ENCODE measurements at places on chromosomes 1 and 21. TPM values are rescaled to one million over a fixed set of nuclear protein-coding genes. Genes with fewer than 3 reads are reported as not detected.

DNA sequence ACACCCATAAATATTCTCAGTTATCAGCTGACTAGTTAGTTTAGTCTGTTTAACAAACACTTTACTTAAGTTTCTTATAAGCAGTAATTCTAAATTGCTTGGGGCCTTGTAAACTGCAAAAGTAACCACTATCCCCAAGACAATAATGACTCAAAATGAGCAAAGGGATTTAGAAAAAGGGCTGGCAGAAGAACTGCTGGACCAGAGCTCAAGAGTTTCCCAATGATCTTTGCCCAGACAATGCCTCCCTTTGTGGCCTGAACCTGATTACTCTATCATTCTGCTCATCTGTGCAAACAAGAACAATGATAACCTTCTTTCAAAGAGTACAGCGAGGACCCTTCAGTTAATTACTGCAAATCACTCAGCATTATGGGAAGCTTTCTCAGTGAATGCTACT, 123.5 kb downstream of the TIAM1 start:
- H3K36me3 ChIP-seq = peaks cover 5% of the 10 kb centered on the region
- no peak overlapping the region for H3K4me3 ChIP-seq
- DNase-seq = no peak
- no peak overlapping the region for H3K27ac ChIP-seq

OR2T2 gene
- not detected for total RNA-seq

TFF2 gene
- not detected for total RNA-seq

MAP3K7CL gene
- total RNA-seq = 11.5 TPM

- no peaks in the 10 kb centered on the region for H3K4me1 ChIP-seq
- no peaks in the 10 kb centered on the region for H3K36me3 ChIP-seq
- H3K27me3 ChIP-seq = no peaks in the 10 kb centered on the region
- no peak overlapping the region for H3K4me3 ChIP-seq
- H3K27ac ChIP-seq = no peak overlapping the region
Observed at GRCh38 chr1:246107516-246108277, 399.4 kb downstream of the SMYD3 start.

- H3K27ac ChIP-seq = no peak overlapping the region
- no peaks in the 10 kb centered on the region for H3K27me3 ChIP-seq
- no peak for DNase-seq
- no peaks in the 10 kb centered on the region for H3K4me1 ChIP-seq
Observed at GRCh38 chr1:168945870-168946269, 160.6 kb upstream of the ATP1B1 start.

CHIA gene
- total RNA-seq = not detected

DNA sequence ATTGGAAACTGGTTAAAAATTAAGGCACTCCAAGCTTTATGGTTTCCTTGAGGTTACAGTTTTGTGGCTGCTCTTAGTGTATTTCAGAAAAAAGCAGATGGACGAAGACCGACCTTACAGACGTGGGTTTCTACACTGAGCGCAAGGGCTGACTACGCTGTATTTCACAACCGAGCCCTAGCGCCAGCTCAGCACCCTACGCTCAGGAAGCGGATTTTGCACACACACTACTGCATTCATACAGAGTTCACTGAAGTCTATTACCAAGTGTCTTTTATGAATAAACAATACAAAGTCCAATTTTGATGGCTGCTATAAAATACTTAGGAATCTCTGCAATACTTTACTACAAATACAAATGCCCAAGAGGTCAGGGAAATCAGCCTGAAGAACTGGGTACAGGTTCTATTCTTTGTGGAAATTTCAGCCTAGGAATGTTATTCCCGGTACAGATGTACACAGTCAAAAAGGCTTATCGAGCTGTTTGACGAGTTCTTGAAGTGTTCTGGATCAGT, 23.8 kb downstream of the PTTG1IP start:
- peaks cover 32% of the 10 kb centered on the region for H3K4me1 ChIP-seq
- H3K27ac ChIP-seq = no peak overlapping the region
- H3K4me3 ChIP-seq = no peak overlapping the region
- no peak for DNase-seq

GRCh38 chr1:235918032-235918431, 51.3 kb upstream of the LYST start:
- no peaks in the 10 kb centered on the region for H3K27me3 ChIP-seq
- no peak overlapping the region for H3K27ac ChIP-seq
- H3K4me1 ChIP-seq = peaks cover 34% of the 10 kb centered on the region
- DNase-seq = no peak
- H3K4me3 ChIP-seq = no peak overlapping the region
- H3K36me3 ChIP-seq = no peaks in the 10 kb centered on the region

HES2 gene
- not detected for total RNA-seq

- no peaks in the 10 kb centered on the region for H3K27me3 ChIP-seq
- no peak for DNase-seq
- H3K27ac ChIP-seq = no peak overlapping the region
- no peak overlapping the region for H3K4me3 ChIP-seq
Observed at GRCh38 chr1:82762829-82763532, 962.2 kb downstream of the ADGRL2 start.

DNA sequence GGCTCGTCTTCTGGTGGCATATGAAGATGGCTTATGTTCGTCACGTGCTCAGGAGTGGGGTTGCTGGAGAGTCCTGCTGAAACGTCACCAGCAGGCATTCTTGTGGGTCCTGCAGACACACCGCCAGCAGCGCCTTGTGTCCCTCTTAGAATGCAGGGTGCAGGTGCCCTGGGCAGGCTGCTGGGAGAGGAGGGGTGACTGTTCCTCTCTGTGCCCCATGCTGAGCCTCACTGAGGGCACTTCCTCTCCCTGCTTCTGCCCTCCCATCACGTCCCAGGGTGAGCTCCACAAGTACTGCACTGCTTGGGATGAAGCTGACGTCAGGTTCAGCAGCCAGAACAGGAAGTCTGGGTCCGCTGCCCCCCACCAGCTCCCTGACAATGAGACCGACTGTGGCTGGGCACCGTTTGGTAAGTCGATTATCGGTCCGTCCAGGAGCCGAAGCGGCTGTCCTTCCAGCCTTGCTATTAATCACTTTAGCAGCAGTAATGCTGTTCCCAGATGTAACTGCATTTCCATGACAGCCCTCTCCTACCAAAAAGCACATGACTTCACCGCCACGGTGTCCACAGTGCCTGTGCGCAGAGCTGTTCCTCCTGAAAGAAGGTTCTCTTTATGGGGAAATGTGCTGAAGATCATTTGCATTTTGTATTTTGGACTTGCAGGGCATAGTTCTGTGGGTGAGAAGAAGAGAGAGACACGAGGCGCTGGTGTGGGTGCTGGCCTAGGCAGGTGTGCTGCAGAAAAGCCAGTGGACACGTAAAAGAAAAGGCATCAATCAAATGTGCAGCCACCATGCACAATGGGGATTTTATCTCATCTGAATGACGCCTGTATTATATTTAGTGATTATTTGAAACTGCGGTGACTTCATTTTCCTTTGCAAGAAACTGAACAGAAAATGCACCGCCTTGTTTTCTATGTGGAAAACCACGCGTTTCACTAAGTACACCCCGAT, 21.0 kb downstream of the SLC37A1 start:
- no peak overlapping the region for H3K4me3 ChIP-seq
- H3K27me3 ChIP-seq = no peaks in the 10 kb centered on the region
- no peak for DNase-seq
- H3K27ac ChIP-seq = peak overlapping the region; percentile 58
- peaks cover 10% of the 10 kb centered on the region for H3K4me1 ChIP-seq

DNA sequence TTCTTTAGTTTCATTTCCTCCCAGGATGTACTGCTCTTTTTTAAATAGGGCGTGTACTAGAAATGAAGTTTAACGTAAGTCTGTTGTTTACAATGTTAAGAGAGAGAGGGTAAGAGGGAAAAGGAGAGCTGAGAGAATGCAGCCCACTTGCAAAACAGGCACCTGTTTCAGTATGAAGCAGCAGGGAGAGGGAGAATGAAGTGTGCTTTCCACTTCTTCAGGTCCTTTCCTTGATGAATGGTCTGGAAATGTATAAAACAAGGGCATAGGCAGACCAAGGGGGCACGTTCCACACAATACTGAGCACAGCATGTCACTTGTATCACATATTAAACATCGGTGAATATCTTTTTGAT, 2.0 kb downstream of the KCNA3 start:
- DNase-seq = no peak
- peaks cover 26% of the 10 kb centered on the region for H3K4me1 ChIP-seq
- H3K27ac ChIP-seq = peak overlapping the region; percentile 93
- H3K27me3 ChIP-seq = no peaks in the 10 kb centered on the region

DNA sequence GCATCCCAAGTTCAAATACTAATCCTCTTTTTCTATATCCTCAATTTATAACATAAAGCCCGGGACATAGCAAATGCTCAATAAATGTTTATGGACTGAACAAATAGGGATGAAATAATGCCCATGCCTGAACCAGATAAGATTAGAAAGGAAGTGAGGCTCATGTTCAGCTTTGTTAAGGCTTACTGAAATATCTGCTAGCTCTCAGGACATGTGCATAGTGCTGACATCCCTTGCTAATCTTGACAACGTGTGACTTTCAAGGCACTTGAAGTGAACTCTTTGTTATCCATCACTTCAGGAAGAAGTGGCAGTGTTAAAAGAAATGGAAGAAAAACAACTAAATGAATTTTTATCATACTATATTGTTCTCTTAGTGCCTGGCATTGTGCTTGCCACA, 260.3 kb upstream of the SGIP1 start:
- H3K4me3 ChIP-seq = no peak overlapping the region
- H3K27me3 ChIP-seq = no peaks in the 10 kb centered on the region
- H3K27ac ChIP-seq = no peak overlapping the region
- peaks cover 24% of the 10 kb centered on the region for H3K4me1 ChIP-seq

DNA sequence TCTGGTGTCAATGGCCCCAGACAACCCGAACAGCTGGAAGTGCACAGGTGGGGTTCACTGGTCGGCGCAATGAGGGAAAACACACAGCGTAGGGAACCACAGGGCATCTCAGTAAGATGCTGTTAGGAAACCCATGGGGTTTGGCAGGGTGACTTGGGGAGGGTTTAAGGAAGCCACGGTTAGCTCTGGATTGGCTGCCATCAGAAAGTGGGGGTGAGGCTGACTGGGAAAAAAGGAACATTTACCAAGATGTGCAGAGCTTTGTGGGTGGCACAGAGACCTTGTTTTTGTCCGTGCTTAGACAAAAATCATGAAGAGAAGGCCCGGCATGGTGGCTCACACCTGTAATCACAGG, 11.0 kb downstream of the ALDH4A1 start:
- no peak overlapping the region for H3K27ac ChIP-seq
- H3K4me1 ChIP-seq = no peaks in the 10 kb centered on the region
- no peaks in the 10 kb centered on the region for H3K27me3 ChIP-seq
- H3K4me3 ChIP-seq = no peak overlapping the region
- no peaks in the 10 kb centered on the region for H3K36me3 ChIP-seq

FASLG gene
- 24.1 TPM for total RNA-seq

S100B gene
- total RNA-seq = 58.9 TPM

- peaks cover 11% of the 10 kb centered on the region for H3K36me3 ChIP-seq
- peak overlapping the region; percentile 32 for H3K27ac ChIP-seq
- DNase-seq = no peak
- H3K27me3 ChIP-seq = no peaks in the 10 kb centered on the region
Observed at GRCh38 chr1:179082999-179083335, 1.1 kb downstream of the TOR3A start.

DNA sequence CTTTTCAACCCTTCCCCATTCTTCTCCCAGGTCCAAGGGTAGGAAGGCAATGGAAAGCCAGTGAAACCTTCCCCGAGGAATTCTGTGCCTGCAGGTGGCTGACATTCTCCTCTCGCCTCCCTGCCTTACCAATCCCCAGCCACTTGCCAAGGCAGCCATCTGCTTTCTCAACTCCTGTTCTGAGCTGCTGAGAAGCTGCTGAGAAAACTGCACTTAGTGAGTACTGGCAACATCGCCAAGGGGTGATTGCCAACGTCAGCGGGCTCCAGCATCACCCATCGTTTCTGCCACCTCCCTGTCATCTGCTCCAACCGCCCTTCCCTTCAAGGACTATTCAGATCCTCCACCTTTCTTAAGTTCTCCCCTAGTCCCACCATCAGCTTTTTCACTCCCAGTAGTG, 106.0 kb downstream of the PTPRU start:
- no peaks in the 10 kb centered on the region for H3K36me3 ChIP-seq
- H3K27ac ChIP-seq = no peak overlapping the region
- H3K4me3 ChIP-seq = no peak overlapping the region
- no peaks in the 10 kb centered on the region for H3K27me3 ChIP-seq
- no peaks in the 10 kb centered on the region for H3K4me1 ChIP-seq
- no peak for DNase-seq

NID1 gene
- 0.85 TPM for total RNA-seq

- peaks cover 5% of the 10 kb centered on the region for H3K27me3 ChIP-seq
- H3K27ac ChIP-seq = no peak overlapping the region
- peak; percentile 42 for DNase-seq
- H3K4me1 ChIP-seq = peaks cover 72% of the 10 kb centered on the region
- H3K36me3 ChIP-seq = no peaks in the 10 kb centered on the region
Observed at GRCh38 chr21:42681296-42682206, 28.1 kb downstream of the PDE9A start.

DNA sequence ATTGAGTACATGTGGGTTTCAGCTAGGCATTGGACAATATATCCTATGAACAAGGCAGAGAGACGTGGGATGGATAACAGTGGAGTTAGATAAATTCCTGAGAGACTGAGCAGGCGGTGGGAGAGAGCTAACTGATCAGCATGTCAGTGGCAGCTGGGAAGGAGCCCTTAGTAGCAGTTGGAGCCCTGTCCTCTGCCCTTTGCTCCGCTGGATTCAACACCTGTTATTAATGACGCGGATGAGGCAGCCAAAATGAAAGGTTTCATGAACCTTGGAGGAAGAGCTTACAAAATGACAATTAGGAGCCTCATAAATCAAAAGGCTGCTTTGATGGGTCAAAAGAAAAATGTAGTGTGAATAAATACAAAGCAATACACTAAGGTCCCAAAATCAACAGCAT, 16.1 kb downstream of the UBIAD1 start:
- H3K4me3 ChIP-seq = no peak overlapping the region
- no peaks in the 10 kb centered on the region for H3K27me3 ChIP-seq
- peaks cover 38% of the 10 kb centered on the region for H3K36me3 ChIP-seq
- no peaks in the 10 kb centered on the region for H3K4me1 ChIP-seq
- H3K27ac ChIP-seq = no peak overlapping the region

- H3K4me1 ChIP-seq = no peaks in the 10 kb centered on the region
- no peak overlapping the region for H3K27ac ChIP-seq
- no peak for DNase-seq
- H3K4me3 ChIP-seq = no peak overlapping the region
- no peaks in the 10 kb centered on the region for H3K36me3 ChIP-seq
Observed at GRCh38 chr1:199472978-199473377, 554.5 kb upstream of the NR5A2 start.

DNA sequence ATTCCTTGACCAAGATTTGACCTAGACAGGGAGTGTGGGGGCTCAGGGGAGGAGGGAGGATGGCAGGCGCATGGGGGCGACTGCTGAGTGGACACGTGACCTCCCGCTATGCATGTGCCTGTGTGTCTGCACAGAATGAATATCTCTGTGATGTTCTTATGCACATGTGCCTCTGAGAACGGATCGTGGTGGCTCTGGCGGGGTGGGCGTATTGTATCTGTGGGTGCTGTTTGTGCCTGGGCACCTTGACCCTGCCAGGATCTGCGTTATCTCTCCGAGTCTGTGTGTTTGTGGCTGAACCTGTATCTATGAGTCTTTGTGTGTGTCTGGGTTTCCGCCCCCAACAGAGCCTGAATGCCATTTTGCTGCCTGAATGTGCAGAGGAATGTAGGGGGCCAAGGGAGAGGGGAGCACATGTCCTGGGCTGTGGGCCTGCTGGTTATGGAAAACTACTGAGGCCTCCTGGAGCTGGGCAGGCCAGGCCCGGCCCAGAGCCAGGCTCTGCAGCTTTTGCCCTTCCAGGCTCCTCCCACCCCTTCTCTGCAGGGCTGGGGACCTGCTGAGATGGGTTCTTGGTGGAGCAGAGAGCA, 102.5 kb downstream of the EBNA1BP2 start:
- H3K4me3 ChIP-seq = no peak overlapping the region
- H3K4me1 ChIP-seq = peaks cover 19% of the 10 kb centered on the region
- no peaks in the 10 kb centered on the region for H3K27me3 ChIP-seq
- no peaks in the 10 kb centered on the region for H3K36me3 ChIP-seq

PAX7 gene
- total RNA-seq = not detected

HNRNPCL2 gene
- not detected for total RNA-seq

Data from natural killer cell (primary cell).